Activated naive CD8-positive, alpha-beta T cell treated with anti-CD3 and anti-CD28 coated beads for 36 hours (primary cell): ENCODE measurements at places on chromosomes 12 and 14. TPM values are rescaled to one million over a fixed set of nuclear protein-coding genes. Genes with fewer than 3 reads are reported as not detected.

The IL26 gene
- not detected for total RNA-seq

The RIPK3 gene
- total RNA-seq: 5.4 TPM

The AVPR1A gene
- total RNA-seq: not detected

The TPH2 gene
- total RNA-seq: not detected

The RD3L gene
- not detected for total RNA-seq

The FOXA1 gene
- total RNA-seq: not detected

The KSR2 gene
- total RNA-seq: not detected

The DNAL1 gene
- total RNA-seq: 7.7 TPM

The HSPA2 gene
- 1.9 TPM for total RNA-seq

The TNS2 gene
- total RNA-seq: 2.6 TPM

The CLEC7A gene
- total RNA-seq: not detected

The TAS2R13 gene
- total RNA-seq: 0.12 TPM

The FGF6 gene
- total RNA-seq: not detected
